ENCODE measurements at places on chromosomes 6 and 20.

DNA sequence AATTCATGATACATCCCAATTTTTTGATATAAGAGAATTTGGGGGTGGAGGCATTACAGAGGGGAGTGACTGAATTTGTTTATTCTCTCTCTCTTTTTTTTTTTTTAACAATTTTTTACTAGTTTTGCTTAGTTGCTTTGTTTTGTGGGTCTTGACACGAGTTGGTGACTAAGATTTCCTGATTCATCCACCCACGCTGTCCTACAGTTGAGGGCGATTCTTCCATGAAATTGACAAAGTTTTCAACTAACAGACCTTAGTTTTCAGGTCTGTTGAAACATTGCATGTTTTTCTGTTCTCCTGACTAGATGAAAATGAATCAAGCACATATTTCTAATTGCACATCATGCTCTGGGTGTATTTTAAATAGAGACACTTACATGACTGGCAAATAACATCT is 613.8 kb downstream of the TFAP2B start:
- DNase-seq: no peak

DNA sequence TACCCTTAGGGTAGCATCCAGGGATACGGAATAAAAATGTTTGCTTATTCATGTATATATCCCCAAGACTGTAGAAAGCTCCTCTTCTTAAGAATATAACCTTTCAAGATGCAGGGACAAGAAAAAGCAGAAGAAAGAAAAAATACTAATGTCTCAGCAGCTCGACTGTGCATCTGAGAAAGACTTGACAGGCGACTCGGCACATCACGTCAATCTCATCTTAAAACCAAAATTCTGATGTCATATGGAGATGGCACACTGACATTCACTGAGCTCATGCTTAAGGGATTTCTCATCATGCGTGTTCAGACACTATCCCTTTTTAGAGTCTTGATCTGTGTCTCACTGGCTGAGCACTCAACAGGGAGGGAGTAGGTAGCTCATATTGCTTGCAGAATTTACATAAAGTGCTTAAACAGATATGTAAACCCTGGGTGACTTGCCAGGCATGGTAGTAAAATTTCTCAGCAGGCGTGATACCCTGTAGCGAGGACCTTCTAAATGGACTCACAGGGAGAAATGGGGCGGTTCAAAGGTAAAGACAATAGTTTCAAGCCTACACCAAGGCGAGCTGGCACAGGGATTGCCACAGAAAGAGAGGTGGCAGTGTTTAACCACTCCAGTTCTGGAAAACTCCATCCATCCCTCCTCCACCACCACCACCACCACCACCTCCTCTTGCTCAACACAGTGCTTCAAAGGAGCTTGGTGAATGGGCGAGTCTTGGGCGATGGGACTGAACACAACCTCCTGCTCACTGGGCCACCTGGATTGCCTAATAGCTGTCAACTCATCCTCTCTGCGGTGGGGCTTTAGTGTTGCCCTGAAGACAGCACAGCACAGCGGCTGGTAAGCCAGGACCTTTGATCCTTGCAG is 330.5 kb downstream of the TFAP2A start:
- no peak for DNase-seq

GRCh38 chr20:25245461-25245860 is 2.4 kb upstream of the PYGB start:
- peak; percentile 47 for DNase-seq

- DNase-seq: no peak
Observed at GRCh38 chr6:78353040-78353439, 514.3 kb upstream of the IRAK1BP1 start.

GRCh38 chr20:53260168-53260567 is 288.0 kb downstream of the TSHZ2 start:
- no peak for DNase-seq

DNA sequence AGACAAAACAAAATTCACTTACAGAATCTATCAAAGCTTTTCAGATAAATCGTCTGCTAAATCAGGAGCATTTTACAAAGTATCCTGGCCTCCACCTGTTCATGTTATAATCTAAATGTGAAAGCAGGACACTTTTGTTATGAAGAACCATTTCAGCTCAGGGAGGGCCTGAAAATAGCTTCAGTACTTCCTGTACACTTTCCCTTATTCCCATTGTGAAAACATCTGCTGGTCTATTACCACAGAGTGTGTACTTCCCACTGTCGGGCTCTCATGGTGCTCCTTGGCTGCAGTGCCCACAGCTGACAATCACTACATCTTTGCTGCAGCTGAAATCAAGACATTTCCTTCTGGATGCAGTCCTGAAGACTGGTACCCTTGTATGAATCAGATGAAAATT is 128.1 kb downstream of the OPRM1 start:
- no peak for DNase-seq

GRCh38 chr20:60977901-60978300 is 274.2 kb upstream of the CDH4 start:
- no peak for DNase-seq

DNA sequence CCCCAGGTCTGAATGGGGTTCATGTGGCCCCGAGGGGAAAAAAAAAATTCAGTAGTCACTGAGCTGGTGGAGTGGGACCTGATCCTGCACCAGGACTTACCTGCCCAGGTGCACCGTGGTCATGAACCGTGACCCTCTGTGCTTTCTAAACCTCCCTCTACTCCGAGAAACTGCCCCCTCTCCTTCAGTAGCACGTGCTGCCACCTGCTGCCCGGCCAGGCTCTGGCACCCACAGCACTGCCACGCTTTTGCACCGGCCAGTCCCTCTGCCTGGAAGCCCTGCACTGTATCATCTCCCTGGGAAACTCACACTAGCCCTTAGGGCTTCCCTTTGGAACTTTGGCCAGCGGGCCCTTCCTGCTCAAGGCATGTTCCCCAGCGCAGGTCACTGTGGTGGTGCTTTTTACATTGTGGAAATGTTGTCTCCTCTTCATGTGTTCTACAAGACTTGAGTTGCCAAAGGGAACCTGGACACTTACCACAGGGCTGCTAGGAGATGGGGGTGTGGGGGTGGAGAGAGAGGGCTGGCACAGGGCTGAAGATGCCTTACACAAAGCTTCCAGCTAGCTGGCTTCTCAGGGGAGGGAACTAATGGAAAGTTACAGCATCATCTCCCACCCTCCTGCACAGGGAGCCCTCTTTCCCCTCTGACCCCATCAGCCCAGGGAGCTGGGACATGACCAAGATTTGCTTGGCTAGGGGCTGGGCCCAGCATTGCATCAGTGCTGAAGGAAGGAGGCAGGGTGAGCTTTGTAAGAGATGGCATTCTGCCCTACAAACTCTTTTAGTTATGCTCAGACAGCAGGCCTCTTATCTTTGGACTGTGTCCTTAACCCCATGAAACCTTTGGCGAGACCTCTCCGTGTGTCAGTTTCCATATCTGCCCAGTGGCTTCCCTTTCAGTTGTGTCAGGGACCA is 2.5 kb upstream of the PTPRT start:
- DNase-seq: no peak

DNA sequence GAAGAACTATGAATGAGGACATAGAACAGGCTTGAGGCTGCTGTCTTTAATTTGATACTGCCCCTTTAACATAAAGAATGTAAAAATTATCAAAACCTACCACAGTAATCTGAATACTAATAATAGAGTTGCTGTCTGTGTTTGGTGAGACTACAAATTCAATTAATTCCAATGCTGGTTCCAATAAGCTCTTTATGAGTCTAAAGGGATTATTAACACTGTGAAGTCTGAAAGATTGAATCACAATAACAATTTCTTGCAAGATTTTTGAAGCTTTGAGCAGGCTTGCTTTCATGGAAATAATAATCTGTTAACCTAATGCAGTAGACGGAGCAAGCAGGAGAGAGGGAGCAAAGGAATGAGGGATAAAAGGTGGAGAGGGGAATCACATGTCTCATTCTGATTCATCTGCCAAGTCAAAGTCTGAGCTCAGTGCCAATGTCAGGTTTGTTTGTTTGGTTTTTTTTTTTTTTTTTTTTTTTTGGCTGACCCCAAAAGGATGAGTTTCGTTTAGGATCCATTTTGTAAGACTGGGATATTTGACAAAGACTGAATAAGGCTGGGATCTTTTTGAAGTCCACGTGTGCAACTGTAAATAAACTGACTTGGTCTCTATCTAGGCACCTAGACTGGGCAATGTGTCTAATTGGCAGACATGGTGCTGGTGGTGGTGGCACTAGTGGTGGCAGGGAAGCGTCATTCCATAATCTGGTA is 211.6 kb downstream of the RNF144B start:
- no peak for DNase-seq

DNA sequence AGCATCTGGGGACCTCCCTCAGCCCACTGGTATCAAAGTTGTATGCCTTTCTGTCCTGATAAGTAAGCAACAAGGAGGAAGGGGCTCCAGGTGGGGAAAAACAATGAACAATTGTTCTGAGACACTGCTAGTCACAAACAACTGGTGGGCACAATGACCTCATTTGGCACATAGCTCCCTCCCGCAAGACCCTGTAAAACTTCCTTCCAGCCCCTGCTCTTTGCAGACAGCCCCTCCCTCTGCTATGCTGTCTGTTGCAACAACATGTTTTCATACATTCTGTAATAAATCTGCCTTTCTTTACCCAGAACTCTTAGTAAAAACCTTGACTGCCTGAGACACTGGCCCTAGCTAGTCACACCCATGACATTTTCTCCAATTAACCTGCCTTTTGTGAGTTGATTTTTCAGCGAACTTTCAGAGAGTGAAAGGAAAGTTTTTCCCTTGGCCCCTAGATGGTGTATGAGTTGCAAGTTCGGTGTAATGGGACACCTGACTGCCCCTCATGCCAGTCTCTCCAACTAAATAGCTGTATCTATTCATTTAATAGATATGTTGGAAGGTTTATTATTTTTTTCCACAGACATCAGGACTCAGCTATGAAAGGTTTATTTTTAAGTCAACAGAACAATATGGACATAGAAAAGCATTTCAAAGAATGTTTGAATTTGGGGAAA is 142.3 kb upstream of the SLC22A16 start:
- DNase-seq: no peak

GRCh38 chr6:169296170-169296569 is 42.5 kb upstream of the THBS2 start:
- DNase-seq: no peak

DNA sequence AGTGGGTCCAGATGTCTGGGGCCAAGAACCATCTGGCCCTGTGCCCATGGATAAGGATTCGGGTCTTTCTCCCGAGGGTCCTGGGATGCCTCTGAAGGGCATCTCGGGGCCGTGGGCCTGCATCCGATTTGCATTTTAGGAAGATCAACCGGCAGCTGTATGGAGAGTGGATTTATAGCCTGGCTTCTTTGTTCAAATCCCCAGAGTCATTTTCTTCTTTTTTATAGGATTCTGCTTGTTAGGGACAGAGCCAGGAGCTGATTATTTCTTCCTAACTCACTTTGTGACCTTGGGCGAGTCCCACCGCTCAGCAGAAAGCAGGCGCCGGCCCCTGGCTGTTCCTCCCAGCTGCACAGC is 52.9 kb upstream of the APCDD1L start:
- no peak for DNase-seq

DNA sequence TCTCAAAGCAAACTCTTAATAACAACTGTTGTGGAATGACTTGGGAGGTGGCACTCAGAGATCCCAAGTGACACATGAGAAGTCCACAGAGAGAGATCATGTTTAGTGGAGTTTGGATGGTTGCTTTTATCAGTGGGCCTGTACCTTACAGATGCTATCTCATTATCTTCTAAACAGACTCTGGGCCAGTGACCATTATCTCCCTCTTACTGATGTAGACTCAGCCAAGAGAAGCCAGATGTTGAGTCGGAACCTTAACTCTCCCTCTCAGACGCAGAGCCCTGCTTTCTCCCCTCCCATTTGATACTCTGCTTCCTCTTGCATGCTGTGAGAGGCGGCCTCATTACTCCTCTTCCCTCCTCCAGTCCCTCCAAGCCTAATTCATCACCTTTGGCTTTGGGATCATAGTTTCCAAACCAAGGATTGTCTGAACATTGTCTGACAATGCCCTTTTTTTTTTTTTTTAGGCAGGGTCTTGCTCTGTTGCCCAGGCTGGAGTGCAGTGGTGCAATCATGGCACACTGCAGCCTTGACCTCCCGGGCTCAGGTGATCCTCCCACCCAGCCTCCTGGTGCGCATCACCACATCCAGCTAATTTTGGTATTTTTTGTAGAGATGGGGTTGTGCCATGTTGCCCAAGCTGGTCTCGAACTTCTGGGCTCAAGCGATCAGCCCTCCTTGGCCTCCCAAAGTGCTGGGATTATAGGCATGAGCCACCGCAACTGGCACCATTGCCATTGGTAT is 4.5 kb upstream of the DDR1 start:
- DNase-seq: no peak

DNA sequence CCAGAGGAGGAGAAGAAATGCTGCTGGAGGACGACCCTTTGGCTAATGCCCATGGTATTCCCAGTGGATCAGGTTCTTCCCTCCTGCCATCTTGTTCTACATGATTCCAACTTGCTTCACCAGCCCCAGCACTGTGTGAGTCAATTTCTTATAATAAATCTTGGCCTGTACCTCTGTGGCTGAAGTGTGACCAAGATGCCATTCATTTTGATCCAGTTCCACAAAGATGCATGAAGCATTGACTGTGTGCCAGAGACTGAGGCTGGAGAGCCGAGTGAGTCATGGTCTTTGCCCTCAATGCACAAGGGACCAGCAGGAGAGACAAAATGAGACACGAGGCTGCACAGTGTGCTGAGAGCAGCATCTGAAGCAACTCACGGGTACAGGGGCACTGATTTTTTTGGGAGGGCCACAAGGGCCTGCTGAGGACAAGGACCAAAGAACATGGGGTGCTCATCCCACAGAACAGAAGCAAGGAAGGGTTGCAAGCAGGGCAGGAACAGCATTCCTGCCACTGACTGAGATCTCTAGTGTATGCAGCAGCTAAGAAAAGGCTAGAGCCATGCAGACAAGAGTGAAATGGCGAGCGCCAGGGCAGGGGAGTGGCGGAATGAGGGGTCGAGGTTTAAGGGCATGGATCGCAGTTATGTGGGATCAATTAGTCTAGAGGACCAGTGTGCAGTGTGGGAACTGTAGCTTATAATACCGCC is 207.0 kb downstream of the THBS2 start:
- peak; percentile 36 for DNase-seq

DNA sequence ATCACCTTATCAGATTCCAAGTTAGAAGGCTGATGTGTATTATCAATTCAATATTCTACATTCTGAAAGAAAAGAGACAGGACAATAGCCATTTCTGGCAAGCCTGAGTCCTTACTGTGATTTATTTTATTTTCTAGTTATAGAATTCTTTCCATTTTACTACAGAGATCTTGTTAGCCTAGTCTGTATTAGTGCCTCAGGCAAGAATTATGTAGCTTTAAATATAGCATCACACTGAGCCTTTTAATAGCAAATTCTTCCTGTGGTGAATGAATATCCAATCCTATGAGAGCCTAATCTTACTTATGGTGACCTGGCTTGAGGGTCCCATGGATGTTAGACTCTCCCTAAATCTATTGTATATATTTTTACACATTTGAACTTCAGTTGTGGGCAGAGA is 732.8 kb upstream of the CITED2 start:
- DNase-seq: no peak

DNA sequence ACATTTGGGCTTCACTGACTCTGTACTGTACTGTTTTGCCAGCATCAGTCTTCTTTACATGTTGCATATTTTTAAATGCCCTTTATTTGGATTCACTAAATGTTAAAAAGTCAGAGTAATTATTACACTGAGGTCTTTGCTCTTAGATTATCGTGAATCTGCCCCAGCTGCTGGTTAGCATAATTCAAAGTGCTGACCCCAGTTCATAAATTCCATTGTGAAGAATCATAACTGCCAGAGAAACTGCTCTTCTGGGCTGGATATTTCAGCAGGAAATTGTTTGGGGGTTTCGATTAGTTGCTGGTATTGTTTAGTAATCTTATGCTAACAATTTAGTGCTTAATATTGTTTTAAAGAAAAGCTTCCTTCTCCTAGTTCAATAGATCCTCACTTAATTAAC is 682.1 kb upstream of the MAP3K7 start:
- no peak for DNase-seq

GRCh38 chr20:13898012-13898612 is 92.3 kb downstream of the SEL1L2 start:
- DNase-seq: no peak
